NCI-H1092 treated with DMSO at 0.1 percent for 48 hours (cell line): ENCODE measurements at places on chromosomes 13 and 19.

GRCh38 chr13:48749144-48749543 is 95.4 kb downstream of the CYSLTR2 start:
- no peak for DNase-seq

DNA sequence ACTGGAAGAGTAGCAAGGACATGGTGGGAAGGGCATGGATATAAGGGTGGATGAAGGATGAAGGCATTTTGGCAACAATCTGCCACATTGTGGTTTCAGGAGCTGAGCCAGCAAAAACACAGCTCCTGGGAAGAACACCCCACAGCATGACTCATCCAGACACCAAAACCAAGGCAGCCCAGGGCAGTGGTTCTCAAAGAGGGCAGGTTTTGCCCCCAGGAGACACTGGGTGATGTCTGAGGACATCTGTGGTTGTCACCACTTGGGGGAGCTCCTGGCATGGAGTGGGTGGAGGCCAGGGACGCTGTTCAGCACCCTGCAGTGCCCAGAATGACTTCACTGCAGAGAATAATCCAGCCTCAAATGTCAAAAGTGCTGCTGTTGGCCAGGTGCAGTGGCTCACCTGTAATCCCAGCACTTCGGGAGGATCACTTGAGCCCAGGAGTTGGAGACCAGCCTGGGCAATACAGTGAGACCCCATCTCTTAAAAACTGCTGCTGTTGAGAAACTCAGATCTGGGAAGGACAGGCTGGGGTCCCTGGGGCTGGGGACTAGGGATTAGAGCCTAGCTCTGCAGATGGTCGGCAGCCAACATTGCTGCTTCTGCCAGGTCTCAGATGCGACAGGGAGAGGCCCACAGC is 16.1 kb downstream of the ZFR2 start:
- no peak for DNase-seq

DNA sequence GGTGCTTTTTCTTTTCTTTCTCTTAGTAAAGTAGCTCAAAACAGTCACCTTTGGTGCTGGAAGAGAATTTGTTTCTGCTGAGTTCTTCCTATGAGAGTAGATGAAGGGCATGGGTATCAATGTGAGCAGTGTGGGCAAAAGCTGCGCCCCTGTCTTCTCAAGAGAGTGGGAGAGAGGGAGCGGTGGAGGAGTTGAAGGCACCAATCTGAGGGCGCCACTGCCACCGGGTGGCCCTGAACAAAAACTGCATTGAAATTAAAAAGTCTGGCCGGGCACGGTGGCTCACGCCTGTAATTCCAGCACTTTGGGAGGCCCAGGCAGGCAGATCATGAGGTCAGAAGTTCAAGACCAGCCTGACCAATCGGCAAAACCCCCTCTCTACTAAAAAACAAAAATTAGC is 28.7 kb upstream of the EPHX3 start:
- no peak for DNase-seq

GRCh38 chr19:22517496-22518411 is 95.6 kb upstream of the ZNF98 start:
- no peak for DNase-seq

DNA sequence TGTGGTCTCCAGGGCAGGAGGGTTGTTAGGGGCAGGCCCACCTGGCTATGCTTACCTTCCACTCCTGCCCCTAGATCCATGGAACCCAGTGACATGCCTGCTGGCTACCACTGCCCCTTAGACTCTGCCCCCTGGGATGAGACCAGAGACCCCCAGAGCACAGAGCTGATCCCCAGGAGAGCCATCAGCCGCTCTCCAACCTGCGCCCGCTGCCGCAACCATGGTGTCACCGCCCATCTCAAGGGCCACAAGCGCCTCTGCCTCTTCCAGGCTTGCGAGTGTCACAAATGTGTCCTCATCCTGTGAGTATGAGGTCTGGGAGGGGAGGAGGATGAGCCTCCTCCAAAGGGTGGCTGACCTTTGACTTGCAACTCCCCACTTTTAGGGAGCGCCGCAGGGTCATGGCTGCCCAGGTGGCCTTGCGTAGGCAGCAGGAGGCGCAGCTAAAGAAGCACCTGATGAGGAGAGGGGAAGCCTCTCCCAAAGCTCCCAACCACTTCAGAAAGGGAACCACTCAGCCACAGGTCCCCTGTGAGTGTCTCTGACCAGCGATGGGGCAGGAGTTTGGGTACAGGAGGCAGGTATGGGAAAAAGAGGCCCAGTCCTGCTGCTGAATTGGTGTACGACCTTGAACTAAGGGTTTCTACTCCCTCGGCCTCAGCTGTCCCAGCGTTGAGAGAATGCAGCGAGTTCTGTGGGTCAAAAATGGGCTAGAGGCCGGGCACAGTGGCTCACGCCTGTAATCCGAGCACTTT is 2.7 kb downstream of the DMRTC2 start:
- DNase-seq, result no peak

- no peak for DNase-seq
Observed at GRCh38 chr19:53463263-53463662, 4.3 kb upstream of the ZNF813 start.
